ENCODE measurements at places on chromosomes 7 and 10. TPM values are rescaled to one million over a fixed set of nuclear protein-coding genes. Genes with fewer than 3 reads are reported as not detected.
A peak's percentile ranks its signal among the peaks of the same experiment; 100 is the strongest.

DNA sequence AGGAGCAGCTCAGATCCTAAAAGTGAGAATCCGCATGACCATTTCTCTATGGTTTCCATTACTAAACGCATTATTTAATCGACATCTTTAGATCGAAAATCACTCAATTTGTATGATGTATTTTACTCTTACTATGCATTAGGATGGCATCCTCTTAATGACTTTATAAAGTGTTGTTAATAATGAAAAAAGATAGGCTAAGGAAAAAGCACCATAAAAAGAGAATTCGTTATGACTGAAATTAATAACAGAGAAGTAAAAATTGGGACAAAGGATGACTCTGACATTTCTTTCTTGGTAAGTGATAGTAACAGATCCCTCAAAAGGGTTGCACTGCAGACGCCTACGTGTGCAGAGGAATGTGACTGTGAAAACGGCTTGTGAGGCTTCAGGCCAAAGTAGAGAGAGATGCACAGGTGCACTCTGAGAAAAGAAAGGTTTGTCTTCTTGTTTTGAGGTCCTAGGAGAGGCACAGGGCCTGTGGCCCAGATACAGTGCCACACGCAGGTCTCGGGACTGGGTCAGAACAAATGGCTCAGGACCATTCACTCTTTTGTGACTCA lies 23.0 kb upstream of the RBM33 start:
- H3K27ac ChIP-seq, result no peak overlapping the region
- H3K4me1 ChIP-seq, result no peaks in the 10 kb centered on the region
- H3K27me3 ChIP-seq, result no peaks in the 10 kb centered on the region
- DNase-seq, result no peak
- H3K4me3 ChIP-seq, result no peak overlapping the region
- H3K36me3 ChIP-seq, result no peaks in the 10 kb centered on the region

DNA sequence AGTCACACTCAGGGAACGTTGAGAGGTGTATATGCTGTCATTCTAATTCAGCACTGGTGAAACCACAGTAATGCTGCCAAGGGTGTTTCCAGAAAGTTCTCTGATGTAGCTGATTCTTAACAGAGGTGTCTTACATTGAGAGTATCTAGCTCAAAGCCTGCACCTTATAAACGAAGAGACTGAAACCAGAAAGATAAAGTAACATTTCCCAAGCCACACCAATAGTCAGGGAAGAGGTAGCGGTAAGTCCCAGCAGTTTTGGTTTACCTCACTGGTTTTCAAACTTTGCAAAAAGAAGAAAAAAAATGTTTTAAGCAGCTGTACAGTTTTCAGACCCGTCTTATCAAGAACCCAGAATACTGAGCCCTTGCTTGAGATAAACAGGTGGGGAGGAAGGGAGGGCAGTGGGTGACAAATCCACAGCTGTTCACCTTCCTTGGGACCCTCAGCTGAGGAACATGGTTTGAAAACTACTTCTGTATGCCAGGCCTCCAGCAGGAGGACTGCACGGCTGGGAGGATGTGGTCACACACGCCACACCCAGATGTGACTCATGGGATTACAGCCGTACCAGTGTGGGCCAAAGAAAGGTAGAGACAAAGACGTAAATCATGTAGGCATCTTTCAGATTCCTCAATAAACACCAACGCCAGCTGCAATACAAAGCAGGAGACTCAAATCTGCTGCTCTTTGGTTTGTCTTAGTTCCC lies 63.9 kb upstream of the GSDME start:
- no peak overlapping the region for H3K4me3 ChIP-seq
- no peaks in the 10 kb centered on the region for H3K27me3 ChIP-seq
- H3K4me1 ChIP-seq, result peaks cover 21% of the 10 kb centered on the region

- H3K27ac ChIP-seq, result no peak overlapping the region
- H3K4me3 ChIP-seq, result no peak overlapping the region
- H3K36me3 ChIP-seq, result no peaks in the 10 kb centered on the region
These were observed 46.9 kb upstream of the KDM7A start for GRCh38 chr7:140223515-140224221.

GRCh38 chr7:30427296-30428070 lies 51.1 kb downstream of the NOD1 start:
- H3K4me1 ChIP-seq, result peaks cover 8% of the 10 kb centered on the region
- DNase-seq, result no peak
- H3K36me3 ChIP-seq, result no peaks in the 10 kb centered on the region

GRCh38 chr7:74300926-74301325 lies 11.7 kb downstream of the CLIP2 start:
- H3K4me1 ChIP-seq, result peaks cover 2% of the 10 kb centered on the region
- peaks cover 15% of the 10 kb centered on the region for H3K36me3 ChIP-seq

DNA sequence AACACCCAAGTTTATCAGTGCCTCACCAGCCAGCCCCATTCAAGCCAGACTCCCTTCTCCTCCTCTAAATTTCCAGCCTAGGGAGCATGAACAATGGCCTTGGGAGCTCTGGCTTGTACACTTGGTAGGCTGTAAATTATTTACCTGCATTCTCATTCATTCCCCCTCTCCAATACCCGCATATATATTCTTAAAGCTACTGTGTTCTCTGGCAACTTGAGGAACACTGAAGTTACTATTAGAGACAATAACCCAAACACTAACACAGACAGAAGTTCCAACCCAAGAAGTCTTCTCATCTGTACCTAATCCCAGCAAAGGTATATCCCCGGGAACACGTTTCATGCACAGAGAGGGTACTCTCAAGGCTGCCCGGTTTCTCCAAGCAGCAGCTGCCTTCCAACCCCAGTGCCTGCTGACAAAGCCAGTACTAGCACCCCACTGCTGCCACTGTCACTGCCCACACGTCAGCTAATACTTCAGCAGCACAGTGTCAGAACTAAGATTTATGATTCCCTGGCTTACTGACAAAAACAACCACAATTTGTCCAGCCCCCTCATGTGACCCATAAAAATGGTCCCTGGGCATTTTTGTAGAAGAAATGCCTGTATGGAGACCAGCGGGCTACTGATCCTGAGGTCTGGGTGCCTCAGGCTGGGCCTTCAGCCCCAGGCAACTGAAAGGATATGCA lies 3.1 kb downstream of the WDR91 start:
- peaks cover 38% of the 10 kb centered on the region for H3K4me1 ChIP-seq
- H3K27me3 ChIP-seq, result no peaks in the 10 kb centered on the region
- peak overlapping the region; percentile 99 for H3K4me3 ChIP-seq
- DNase-seq, result no peak

- DNase-seq, result no peak
- no peak overlapping the region for H3K4me3 ChIP-seq
- no peaks in the 10 kb centered on the region for H3K27me3 ChIP-seq
These were observed 9.3 kb upstream of the GALNTL5 start for GRCh38 chr7:151946932-151947331.

The TNS3 gene
- total RNA-seq, result 2.7 TPM

Data from GM12878 (cell line).